GM12864 (cell line): ENCODE measurements at places on chromosomes 1 and 21.

GRCh38 chr1:225762002-225762441 lies 15.6 kb upstream of the SRP9 start:
- no peak for DNase-seq

DNA sequence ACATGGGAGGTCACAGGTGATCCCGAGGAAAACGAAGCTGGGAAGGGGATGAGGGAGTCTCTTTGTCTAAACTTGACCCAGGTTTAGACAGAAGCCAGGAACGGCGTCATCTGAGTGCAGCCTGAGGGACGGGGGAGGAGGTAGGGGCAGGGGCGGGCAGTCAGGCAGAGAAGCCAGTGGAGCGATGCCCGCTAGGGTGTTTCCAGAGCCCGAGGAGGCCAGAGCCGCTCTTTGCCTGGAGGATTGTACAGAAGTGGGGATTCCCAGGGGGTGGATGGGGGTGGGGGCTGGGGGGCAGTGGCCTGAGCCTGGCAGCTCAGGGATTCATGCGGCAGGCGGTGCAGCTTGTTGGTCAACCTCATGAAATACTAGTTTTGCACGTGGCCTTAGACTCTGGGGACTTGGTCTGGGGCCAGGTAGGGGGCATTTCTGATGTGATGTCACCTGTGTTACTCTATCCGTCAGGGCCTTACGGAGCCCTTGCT lies 58.4 kb downstream of the VPS26C start:
- no peak for DNase-seq

DNA sequence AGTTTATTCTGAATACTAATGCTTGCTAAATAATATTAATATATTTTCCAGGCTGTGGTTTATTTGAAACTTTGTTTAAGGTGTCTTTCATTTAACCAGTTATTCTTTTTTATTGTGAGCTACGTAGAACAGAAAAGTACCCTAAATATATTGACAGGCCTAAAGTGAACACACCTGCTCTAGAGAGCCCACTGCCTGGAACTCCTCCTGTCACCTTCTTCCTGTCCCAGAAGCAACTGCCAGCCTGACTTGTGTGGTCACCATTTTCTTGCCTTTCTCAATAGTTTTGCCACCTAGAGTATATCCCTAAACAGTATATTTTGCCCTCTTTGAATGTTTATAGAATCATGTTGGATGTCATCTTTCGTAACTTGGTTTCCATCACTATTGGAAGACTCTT lies 48.5 kb downstream of the SCCPDH start:
- DNase-seq = no peak

DNA sequence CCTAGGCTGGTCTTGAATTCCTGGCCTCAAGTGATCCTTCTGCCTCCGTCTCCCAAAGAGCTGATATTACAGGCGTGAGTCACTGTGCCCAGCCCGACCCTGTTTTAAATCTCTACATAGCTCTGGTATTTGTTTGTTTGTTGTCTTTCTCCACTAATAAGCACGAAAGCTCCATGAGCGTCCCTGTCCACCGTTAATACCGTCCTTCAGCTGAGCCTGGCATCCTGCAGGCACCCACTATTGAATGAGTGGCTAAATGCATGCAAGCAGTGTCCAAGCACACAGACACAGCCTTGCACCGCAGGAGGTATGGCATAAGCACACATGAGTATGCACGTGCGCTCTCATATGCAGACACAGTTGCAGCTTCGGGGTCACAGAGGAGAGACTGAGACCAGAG lies 4.5 kb upstream of the COL16A1 start:
- no peak for DNase-seq

DNA sequence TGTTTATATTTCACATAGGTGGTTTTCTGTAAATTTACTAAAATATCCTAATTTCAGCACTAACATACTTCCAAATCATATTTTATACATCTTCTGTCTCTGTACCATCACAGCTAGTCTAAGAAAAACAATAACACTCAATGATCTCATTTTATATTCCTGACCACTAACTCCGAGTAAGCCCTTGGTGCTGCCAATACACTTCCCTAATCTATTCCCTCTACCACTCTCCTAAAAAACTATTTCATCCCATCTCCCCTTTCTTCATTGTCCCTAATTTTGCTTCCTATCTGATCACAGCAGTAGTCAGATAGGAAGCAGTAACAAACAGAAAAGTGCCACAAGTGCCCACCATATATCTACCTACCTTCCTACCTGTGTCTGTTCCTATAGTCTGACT lies 36.2 kb downstream of the ASH1L start:
- no peak for DNase-seq

- DNase-seq = no peak
These were observed 511.8 kb upstream of the USP24 start for GRCh38 chr1:55726994-55727393.

DNA sequence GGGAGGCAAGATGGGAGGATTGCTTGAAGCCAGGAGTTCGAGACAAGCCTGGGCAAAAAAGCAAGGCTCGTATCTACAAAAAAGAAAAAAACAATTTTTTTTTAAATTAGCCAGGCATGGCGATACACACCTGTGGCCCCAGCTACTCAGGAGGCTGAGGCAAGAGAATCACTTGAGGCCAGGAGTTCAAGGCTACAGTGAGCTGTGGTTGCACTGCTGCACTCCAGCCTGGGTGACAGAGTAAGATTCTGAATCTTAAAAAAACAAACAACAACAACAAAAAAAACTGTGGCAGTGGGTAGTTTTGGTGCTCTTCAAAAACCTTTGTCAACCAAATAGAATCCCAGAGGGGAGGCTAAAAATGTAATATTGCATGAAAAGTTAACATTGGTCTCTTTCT lies 734 bp downstream of the PTPN22 start:
- DNase-seq = no peak

DNA sequence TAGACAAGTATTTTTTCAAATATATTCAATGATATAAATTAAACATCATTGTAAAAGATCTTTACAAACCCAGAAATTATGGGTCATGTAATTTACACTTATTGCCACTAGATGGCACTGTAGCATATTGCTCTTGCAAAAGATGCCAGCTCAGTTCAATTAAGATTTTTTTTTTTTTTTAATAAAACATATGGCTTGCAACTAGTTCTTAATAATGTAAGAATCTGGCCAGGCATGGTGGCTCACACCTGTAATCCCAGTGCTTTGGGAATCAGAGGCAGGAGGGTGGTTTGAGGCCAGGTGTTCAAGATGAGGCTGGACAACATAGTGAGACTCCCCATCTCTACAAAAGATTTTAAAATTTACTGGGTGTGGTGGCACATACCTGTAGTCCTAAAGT lies 49.4 kb upstream of the DESI2 start:
- no peak for DNase-seq

- no peak for DNase-seq
These were observed 60.5 kb downstream of the TESK2 start for GRCh38 chr1:45430490-45430889.

DNA sequence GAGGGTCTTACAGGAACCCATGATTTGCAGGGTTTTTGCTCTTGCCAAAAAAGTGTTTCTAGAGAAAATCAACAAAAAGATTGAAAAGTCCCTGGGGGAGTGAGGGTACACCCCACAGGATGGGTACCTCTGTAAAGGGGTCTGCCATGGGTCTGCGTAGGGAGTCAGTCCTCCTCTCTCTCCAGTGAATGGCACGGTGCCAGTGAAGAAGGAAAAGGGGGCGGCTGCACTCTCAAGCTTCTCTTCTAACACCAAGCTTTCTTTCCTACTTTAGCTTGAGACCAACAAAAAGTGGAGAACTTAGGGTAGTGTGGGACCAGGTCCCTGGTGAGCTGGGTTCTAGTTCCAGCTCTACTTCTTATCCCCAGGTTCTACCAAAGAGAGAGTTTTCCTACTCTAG lies 87.4 kb downstream of the GLUL start:
- no peak for DNase-seq

GRCh38 chr1:167345386-167345733 lies 124.7 kb downstream of the POU2F1 start:
- no peak for DNase-seq

DNA sequence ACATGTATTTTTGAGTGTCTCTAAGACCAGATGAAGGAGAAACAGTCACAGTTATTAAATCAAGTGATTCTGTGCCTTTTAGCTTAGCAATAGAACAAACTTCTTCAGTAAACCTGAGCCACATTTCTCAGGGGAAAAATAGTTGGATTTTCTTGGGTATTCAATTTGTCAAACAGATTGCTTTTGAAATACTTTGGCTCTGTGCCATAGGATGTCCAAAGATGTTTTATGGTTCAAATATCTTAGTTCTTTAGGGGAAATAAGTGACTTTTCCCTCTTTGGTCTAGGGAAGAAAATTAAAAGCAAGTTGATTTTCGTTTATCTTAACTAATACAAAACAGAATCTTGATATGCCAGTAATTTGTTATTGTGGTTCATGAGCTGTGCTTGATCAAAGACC lies 125.9 kb downstream of the ATP5PO start:
- DNase-seq = no peak

DNA sequence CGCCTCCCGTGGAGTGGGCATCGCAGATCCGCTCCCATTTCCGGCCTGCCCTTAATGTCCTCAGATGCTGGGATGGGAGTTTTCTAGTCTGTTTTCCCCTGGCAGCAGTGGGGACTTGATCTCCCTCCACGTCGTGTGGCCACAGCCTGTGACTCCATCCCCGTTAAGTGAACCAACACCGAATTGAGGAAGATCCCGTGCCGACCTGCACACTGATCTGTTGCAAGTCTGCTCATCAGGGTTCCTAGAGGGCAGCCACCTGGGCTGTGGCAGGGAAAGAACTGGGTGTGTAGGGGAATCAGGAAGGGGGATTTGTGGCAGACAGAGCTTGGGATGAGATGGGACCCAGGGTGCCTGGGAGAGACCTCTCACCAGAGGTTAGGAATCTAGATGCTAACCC lies 23.3 kb upstream of the CDK18 start:
- no peak for DNase-seq

DNA sequence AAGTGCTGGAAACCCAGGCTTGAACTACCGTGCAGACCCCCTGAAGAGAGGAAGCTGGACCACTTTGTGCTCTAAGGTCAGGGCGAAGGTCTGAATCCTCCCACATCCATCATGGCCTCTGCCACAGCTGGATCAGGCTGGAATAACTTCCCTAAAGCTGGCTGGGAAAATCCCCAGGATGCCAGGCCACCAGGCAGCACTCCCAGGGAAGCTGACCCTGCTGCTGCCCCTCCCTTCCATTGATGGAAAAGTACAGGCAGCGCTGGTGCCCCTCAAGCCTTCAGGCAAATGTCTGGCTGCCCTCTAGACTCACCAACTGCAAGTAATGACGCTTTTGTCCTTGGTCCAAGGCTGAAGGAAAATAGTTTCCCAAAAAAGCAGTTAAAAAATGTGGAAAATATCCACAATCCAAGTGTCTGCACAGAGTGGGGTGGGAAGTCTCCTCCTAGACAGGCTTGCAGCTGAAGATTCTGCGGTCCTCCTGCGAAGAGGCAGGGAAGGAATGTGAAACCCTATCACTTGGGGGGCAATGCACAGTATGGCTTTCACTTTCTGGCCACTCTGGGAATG lies 39.9 kb upstream of the TSPAN2 start:
- no peak for DNase-seq

GRCh38 chr1:64038119-64038518 lies 165.3 kb upstream of the UBE2U start:
- DNase-seq = no peak

- no peak for DNase-seq
These were observed 9.5 kb downstream of the PLXNA2 start for GRCh38 chr1:208234721-208235120.

DNA sequence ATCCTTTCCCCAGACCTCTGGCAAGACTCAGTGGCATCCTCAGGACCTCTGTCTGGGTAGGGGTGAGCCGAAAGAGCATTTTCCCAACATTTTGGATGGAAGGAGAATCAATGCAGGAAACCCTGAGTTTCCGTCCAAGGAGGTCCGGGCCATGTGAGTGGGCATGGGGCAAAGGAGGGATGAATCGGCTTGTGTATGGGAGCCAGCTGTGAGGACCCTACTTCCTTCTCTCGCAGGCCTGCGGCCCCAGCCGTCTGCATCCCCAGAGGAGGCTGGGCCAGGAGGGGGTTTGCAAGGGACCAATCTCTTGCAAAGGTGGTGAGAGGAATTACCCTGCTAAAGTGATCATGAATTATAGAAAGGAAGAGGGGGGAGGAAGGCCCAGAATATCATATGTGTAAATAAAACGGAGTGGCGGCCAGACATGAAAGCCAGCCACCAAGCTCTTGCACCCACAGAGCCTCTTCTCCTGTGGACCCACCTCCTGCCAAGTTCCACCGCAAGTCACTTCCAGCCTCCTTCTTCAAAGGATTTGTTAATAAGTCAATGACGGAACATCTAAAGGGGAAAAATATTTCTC lies 48.2 kb upstream of the POU3F1 start:
- DNase-seq = no peak
